ENCODE measurements at places on chromosomes 16 and 17.

- DNase-seq = no peak
Observed at GRCh38 chr16:81511371-81511770, 66.8 kb downstream of the CMIP start.

GRCh38 chr16:57912529-57913260 lies 58.2 kb downstream of the CNGB1 start:
- no peak for DNase-seq

- DNase-seq = no peak
Observed at GRCh38 chr17:82862737-82863382, 23.0 kb upstream of the ZNF750 start.

GRCh38 chr17:75774991-75775668 lies 9.5 kb upstream of the UNK start:
- DNase-seq = peak; percentile 84

- DNase-seq = no peak
Observed at GRCh38 chr16:694187-694862, 4.1 kb upstream of the WDR24 start.

DNA sequence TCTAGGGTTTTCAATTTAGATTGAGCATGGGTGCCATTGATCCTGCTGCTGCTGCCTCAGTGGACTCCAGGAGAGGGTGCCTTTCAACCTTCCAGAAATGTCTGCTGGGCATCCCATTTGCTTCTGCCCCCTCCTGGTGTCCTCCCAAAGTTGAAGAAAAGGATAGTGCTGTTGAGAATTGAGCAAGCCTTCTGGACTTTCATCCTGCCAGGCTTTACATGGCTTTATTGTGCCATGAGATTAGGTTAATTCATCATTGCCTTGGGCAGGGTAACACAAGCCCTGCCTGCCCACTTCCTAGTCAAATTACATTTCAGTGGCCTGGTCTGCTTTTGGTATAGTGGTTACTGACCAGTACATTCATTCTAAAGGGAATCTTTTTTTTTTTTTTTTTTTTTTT lies 17.9 kb upstream of the TANGO6 start:
- DNase-seq = no peak

GRCh38 chr16:11437069-11437468 lies 91.8 kb downstream of the RMI2 start:
- no peak for DNase-seq

- DNase-seq = no peak
Observed at GRCh38 chr17:8131844-8132441, 8.0 kb upstream of the HES7 start.

- DNase-seq = no peak
Observed at GRCh38 chr17:5552841-5553240, 31.5 kb downstream of the NLRP1 start.

DNA sequence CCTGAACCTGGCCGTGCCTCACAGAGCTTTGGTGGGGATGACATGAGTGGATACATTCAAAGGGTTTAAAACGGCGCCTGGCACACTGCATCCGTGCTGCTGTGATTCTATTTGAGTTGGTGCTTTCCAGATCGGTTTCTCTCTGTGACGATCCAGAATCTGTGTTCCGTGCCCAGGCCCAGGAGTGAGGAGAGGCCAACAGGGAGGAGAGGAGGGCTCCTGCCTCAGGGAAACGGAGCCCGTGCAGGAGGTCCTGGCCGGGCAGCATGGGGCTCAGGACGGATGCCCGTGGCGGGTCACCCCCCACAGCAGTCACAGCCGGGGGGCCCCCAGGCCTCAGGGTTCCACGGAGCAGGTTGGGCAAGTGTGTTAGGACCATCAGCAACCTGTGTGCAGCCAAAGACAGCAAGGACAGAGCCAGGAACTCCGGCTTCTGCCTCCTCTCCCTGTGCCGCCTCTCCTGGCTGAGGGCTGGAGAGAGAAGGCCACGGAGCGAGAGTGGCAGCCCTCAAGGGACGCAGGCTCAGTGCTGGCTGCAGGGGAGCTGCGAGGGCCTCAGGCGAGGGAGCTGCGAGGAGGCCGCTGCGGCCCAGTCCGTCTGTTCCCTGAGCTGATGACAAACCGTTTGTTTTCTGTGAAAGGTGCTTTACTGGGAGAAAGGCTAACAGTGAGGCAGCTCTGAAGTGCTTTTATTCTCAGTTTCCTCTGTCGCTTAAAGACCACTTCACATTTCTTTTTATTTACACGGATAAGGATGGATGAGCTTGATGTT lies 99.3 kb downstream of the METRNL start:
- no peak for DNase-seq

Data from hematopoietic multipotent progenitor cell (in vitro differentiated cells).